Psoas muscle (tissue), 8 donors: ENCODE measurements at places on chromosomes 13 and 19. TPM values are rescaled to one million over a fixed set of nuclear protein-coding genes. Genes with fewer than 3 reads are reported as not detected.

DNA sequence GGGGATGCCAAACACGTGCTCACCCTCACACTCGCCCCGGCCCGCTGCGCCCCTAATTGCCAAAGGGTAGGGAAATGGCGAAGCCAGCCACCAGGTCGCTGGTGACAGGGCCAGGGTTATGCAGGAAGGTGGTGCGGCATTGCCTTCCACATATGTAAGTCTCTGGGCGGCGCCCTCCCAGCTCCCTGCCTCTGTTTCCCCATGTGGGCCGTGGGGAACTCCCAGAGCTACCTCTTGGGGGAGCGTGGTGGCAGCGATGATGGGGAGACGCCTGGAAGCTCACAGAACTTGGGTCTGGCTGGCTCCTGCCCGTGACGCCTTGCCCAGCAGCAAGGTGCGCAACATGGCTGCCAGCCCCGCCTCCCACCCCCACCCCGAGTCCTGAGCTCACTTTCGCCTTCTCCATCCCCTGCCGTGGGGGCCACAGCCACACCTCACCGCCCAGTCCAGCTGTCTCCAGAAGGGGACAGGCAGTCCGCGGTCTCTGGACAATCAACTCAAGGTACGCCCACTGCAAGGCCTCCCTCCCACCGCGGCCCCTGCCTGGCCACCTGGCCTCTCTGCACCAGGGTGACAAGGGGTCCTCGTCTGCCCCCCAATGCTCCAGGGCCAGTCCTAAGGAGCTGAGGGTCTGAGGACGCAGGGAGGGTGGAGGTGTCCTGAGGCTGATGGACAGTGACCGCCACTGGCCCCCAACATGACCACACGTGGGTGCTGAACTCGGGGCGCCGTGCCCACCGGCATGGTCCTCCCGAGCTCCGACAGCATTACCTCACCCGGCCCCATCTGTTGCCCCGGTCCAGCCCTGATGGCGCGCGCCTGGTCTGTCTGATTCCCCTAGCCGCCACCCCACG lies 6.6 kb downstream of the C19orf25 start:
- DNase-seq, result no peak

- no peak for DNase-seq
These were observed 347 bp upstream of the CLDN10 start for GRCh38 chr13:95552208-95552538.

DNA sequence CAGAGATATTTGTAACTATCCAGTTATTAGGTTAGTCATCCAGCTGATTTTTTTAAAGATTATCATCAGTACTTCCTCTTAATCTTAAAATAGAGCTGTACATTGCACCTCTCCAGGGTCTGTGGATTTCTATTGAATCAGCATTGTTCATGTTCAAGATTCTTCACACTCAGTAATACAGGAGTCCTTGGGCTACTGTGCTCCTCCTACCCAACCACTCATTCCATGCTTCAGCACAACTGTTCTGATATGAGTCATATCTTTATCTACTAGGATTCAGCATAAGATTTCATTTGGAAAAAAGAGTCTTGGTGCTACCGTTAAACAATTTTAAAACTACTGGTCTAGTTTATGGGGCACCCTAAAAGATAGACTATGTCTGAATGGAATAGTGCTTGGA lies 357.8 kb downstream of the DCT start:
- DNase-seq, result no peak

DNA sequence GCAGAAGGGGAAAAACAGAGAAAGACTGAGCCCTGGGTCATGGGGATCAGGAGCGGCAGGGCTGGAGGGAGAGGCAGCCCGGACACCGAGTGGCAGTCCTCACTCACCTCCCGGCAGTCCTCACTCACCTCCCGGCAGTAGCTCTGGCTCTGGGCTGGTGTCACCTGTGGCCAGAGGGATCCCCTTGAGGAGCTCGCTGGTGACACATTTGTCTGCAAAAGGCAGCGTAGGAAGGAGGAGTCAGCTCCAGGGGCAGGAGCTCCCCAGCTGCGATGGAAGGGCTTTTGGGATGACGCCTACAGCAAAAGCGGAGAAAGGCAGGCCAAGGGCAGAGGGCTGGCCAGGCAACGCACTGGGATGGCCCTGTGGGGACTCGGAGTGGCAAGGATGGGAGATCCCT lies 739 bp downstream of the EIF3G start:
- DNase-seq, result no peak

DNA sequence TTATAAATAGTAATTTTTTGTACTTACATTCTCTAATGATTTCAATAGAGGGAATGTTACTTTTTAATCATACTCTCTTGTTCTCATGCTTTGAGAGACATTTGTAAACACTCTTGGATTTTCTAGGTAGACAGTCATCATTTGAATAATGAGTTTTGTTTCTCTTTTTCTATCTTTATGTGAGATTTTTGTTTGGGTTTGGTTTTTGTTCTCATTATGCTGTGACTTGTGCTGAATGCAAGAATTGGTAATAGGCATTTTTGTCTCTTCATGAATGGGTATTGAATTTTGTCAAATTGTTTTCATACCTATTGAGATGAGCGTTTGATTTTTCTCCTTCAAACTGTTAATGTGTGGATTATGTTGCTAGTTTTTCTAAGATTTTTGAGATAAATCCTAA lies 56.8 kb upstream of the GPR183 start:
- DNase-seq, result no peak

DNA sequence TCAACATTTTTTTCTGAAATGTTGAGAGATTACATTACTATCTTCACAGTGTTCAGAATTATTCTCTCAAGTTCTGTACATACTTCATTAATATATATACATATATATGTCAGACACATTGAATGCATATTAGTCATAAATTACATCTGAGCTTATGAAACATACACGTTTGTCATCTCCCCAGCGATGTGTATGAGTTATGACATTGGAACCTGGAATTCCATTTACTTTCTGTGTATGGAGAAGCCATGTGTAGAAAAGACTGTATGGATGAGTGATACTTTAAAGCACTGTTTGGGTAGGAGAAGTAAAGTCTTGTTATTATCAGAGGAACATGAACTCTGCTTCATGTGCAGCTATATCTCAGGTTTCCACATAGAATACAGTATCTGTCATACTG lies 167.2 kb downstream of the FGF14 start:
- DNase-seq, result no peak

The TTYH1 gene
- 0.63 TPM for polyA plus RNA-seq

DNA sequence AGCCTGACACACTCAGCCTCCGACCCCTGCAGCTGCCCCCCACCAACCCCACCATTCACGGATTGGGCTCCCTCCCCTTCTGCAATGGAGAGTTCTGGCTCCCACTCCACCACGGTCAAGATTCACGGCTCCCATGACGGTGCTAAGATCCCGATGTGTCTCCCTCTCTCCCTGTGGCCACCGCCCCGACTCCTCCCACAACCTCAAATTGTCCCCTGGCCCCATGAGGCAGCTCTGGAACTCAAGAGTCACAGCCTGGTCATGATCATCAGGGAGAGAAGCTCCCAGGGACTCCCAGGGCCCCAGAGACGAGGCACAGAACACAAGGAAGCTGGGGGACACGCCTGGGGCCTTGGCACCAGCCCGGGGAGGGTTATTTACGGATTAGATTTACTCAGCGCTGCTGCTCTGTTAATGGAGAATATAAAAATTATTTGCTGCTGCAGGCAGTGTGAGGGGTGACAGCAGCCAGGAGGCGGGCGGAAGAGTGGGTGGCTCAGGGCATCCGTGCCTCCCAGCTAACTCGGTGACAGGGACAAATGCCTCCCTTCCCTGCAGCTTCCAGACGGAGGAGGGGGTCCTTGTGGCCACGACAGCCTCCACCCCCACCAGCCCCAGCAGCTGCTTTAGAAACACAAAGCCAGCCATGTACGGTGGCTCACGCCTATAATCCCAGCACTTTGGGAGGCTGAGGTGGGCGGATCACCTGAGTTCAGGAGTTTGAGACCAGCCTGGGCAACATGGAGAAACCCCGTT lies 184.2 kb downstream of the PTPRS start:
- no peak for DNase-seq

The ZNF606 gene
- 6.9 TPM for polyA plus RNA-seq
